Activated naive CD4-positive, alpha-beta T cell treated with anti-CD3 and anti-CD28 coated beads for 36 hours (primary cell): ENCODE measurements at places on chromosomes 13 and 19. TPM values are rescaled to one million over a fixed set of nuclear protein-coding genes. Genes with fewer than 3 reads are reported as not detected.

The ATP8B3 gene
- total RNA-seq, result 8.4 TPM

The ZNF285 gene
- 0.67 TPM for total RNA-seq

The TMEM59L gene
- total RNA-seq, result 0.21 TPM

The NDUFA7 gene
- total RNA-seq, result 104 TPM

The MAMSTR gene
- total RNA-seq, result 0.44 TPM

The ABCC4 gene
- total RNA-seq, result 8.1 TPM

The PLIN3 gene
- total RNA-seq, result 16.1 TPM

The ZNF726 gene
- total RNA-seq, result 22.8 TPM

The PSENEN gene
- 37.7 TPM for total RNA-seq

The IGFL1 gene
- not detected for total RNA-seq

The HIPK4 gene
- total RNA-seq, result not detected
